ENCODE measurements at places on chromosomes 4 and X.

GRCh38 chrX:48695534-48695896, 1.0 kb upstream of the SUV39H1 start:
- H3K36me3 ChIP-seq: peaks cover 32% of the 10 kb centered on the region
- H3K27ac ChIP-seq: peak overlapping the region; percentile 90
- H3K27me3 ChIP-seq: peaks cover 9% of the 10 kb centered on the region
- peak overlapping the region; percentile 90 for H3K4me3 ChIP-seq
- peaks cover 25% of the 10 kb centered on the region for H3K4me1 ChIP-seq

DNA sequence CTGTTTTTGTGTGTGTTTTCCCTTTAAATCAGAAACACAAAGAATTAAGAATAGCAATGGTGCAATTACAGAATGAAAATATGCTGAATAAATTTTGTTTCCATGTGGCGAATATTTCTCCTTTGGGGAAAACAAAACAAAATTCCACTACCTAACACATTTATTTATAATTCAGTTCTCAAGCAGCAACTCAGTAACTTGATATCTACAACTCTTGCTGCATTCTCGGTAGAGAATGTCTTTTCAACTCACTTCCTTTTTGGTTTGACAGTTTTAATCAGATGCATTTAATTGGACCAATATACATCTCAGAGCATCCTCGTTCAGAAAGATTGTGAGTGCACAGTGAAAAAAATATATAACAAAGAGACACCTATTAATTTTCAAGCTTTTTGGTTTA, 30.8 kb downstream of the ZNF827 start:
- H3K36me3 ChIP-seq: peaks cover 36% of the 10 kb centered on the region
- no peak overlapping the region for H3K4me3 ChIP-seq
- DNase-seq: no peak
- H3K27ac ChIP-seq: no peak overlapping the region

DNA sequence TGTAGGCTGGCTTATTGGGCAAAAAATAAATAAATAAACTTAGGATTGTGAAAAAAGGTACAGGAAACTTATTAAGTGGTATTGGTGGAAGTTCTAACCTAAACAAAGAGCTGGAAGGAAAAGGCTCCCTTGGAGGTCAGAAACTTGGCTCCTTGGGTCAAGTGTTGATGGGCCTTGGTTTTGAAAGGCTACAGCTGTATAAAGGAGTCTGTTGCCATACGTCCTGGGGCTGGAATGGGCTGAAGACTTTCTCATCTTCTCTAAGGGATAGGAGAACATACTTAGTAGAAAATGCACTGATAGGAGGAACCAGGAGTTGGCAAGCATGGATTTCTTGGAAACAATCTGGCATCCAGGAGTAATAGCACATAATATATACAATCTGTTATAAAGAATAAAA, 56.6 kb downstream of the PDLIM5 start:
- no peaks in the 10 kb centered on the region for H3K27me3 ChIP-seq
- no peak overlapping the region for H3K4me3 ChIP-seq
- DNase-seq: no peak
- H3K27ac ChIP-seq: peak overlapping the region; percentile 27
- H3K36me3 ChIP-seq: peaks cover 2% of the 10 kb centered on the region
- H3K4me1 ChIP-seq: peaks cover 14% of the 10 kb centered on the region

- no peak overlapping the region for H3K4me3 ChIP-seq
- no peak overlapping the region for H3K27ac ChIP-seq
- H3K36me3 ChIP-seq: no peaks in the 10 kb centered on the region
Observed at GRCh38 chr4:84235126-84235944, 263.8 kb downstream of the NKX6-1 start.

DNA sequence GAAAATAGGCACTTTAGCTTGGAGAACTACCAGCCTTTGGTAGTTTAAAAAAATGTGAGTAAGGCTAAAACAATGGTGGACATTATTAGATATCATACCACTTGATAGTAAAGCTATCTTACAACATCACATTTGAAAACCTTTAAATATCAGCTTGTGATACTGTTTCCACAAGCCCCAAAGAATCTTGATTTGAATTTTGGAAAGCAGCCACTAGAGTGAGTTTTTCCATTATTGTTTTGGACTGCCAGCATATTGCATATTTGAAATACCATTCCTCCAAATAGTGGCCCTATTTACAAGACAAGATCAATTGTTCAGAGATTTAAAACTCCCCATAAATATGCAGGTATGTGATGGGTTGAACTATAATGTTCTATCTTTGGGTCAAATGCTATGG, 303.0 kb upstream of the PRPS2 start:
- no peak overlapping the region for H3K27ac ChIP-seq
- no peak overlapping the region for H3K4me3 ChIP-seq
- H3K36me3 ChIP-seq: no peaks in the 10 kb centered on the region
- no peaks in the 10 kb centered on the region for H3K4me1 ChIP-seq
